Mesothelial cell of epicardium (in vitro differentiated cells): ENCODE measurements at places on chromosomes 4 and X. TPM values are rescaled to one million over a fixed set of nuclear protein-coding genes. Genes with fewer than 3 reads are reported as not detected.

SCD5 gene
- total RNA-seq = 25.7 to 27.2 TPM (median 26.1 TPM) in 3 replicates

PCYT1B gene
- total RNA-seq = 15.8 to 17.3 TPM (median 17.1 TPM) in 3 replicates

OTC gene
- total RNA-seq = not detected in 3 replicates

MRFAP1L1 gene
- 66.9 to 68.8 TPM (median 67.9 TPM) in 3 replicates for total RNA-seq

ITM2A gene
- 4.9 to 7.7 TPM (median 5.3 TPM) in 3 replicates for total RNA-seq

GAGE1 gene
- not detected in 3 replicates for total RNA-seq

DSPP gene
- not detected in 3 replicates for total RNA-seq

- H3K27ac ChIP-seq = no peak overlapping the region
- H3K4me3 ChIP-seq = no peak overlapping the region
- no peaks in the 10 kb centered on the region for H3K36me3 ChIP-seq
- H3K27me3 ChIP-seq = peaks cover 5% of the 10 kb centered on the region
- no peaks in the 10 kb centered on the region for H3K4me1 ChIP-seq
Measured at GRCh38 chrX:150438165-150438564, 75.0 kb downstream of the MAMLD1 start.

DNA sequence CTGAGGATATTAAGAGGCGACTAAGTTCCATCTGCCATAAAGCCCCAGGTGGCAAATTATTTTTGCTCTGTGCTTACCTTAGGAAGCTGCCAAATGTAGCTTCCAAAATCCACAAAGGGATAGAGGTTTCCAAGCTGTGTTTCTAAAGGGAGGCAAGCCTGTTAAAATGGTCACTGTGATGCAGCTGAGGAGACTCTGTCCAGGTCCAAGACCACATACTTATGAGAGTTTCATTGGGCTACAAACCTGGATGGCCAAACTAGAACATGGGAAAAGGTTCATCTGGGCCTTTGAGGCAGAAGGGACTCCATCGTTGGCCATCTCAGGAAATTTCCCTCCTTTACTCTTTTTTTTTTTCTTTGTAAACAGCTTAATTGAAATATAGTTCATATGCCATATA, 306.9 kb upstream of the FGF13 start:
- H3K4me3 ChIP-seq = no peak overlapping the region
- H3K27me3 ChIP-seq = no peaks in the 10 kb centered on the region
- no peak for DNase-seq

DNA sequence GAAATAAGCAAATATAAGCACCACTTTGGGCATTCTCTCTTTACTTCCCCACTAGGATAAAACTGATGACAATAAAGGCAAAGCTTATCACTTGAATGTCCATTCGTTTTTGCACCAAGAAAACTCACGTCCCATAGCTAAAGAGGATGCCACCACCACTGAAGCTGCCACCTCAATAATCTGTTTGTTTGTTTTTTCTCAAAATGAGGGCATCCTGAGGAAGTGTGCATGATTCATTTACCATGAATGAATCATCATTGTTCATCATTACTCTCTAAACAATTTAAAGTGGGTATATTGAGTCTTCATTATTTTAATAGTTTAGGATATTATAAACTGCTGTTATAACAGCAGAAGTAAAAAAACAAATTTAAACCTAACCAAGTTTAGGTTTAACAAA, 168.2 kb downstream of the DCTD start:
- H3K36me3 ChIP-seq = peaks cover 22% of the 10 kb centered on the region
- no peaks in the 10 kb centered on the region for H3K27me3 ChIP-seq
- H3K27ac ChIP-seq = no peak overlapping the region
- no peak overlapping the region for H3K4me3 ChIP-seq
- DNase-seq = no peak
- peaks cover 31% of the 10 kb centered on the region for H3K4me1 ChIP-seq

DNA sequence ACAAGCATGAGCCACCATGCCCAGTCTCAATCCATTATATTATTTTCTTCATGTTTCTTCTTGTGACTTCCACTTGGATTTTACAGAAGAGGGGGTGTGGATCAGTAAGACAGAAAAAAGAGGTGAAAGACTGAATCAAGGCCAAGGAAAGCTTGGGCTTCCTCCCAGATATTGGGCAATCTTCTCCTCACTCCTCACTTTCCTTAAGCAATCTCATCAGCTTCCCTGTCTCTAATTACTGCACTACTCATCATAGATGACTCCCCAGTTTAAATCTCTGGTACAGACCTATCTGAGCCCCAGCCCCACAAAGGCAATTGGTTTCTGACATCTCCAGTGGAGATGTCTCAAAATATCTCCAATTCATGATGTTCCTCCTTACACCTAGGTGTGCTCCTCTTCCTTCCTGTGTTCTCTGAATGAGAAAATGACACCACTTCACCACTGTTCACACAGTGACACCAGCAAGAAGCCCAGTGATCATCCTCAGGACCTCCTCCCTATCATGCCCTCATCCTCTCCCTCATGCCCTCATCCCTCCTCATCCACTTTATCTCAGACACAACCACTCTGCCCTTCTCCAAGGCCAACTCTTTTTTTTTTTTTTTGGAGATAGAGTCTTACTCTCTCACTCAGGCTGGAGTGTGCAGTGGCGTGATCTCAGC, 44.8 kb upstream of the HERC6 start:
- H3K4me1 ChIP-seq = peaks cover 1% of the 10 kb centered on the region
- no peaks in the 10 kb centered on the region for H3K27me3 ChIP-seq
- no peak for DNase-seq
- H3K36me3 ChIP-seq = no peaks in the 10 kb centered on the region

DNA sequence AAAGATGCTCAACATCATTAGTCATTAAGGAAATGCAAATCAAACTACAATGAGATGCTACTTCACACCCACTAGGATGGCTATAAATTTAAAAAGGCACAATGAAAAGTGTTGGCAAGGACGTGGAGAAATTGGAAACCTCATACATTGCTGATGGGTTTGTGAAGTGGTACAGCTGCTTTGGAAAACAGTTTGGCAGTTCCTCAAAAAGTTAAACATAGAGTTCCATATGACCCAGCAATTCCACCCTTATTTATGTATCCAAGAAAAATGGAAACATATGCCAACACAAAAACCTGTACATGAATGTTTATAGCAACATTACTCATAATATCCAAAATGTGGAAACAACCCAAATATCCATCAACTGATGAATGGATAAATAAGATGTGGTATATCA, 101.3 kb upstream of the MAGEB10 start:
- H3K27me3 ChIP-seq = no peaks in the 10 kb centered on the region
- H3K4me3 ChIP-seq = no peak overlapping the region
- no peak overlapping the region for H3K27ac ChIP-seq

GRCh38 chr4:120009731-120010130, 56.9 kb downstream of the MAD2L1 start:
- H3K27me3 ChIP-seq = peaks cover 2% of the 10 kb centered on the region
- H3K4me1 ChIP-seq = peaks cover 28% of the 10 kb centered on the region
- H3K27ac ChIP-seq = no peak overlapping the region
